ENCODE measurements at places on chromosomes 3 and 15.

DNA sequence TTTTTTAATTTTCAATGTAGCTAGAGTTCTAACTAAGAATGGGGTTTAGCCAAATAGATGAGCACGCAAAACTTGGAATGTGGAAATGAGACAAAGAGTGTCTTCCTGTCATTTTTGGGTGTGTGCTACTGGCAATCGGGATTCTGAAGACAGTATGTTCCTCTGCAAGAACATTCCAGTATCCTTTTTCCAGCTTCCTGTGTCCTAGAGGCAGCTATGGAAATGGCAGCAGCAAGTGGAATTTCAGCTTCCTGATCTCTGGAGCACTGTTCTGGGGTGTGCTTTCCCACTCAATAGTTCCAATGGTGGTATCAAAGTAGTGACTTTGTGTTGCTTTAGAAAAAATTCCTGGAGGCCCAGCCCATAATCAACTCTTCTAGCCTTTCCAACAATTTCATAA is 642.9 kb upstream of the KCNMB2 start:
- no peak for DNase-seq

GRCh38 chr3:45783667-45784066 is 12.7 kb downstream of the SLC6A20 start:
- no peak for DNase-seq

DNA sequence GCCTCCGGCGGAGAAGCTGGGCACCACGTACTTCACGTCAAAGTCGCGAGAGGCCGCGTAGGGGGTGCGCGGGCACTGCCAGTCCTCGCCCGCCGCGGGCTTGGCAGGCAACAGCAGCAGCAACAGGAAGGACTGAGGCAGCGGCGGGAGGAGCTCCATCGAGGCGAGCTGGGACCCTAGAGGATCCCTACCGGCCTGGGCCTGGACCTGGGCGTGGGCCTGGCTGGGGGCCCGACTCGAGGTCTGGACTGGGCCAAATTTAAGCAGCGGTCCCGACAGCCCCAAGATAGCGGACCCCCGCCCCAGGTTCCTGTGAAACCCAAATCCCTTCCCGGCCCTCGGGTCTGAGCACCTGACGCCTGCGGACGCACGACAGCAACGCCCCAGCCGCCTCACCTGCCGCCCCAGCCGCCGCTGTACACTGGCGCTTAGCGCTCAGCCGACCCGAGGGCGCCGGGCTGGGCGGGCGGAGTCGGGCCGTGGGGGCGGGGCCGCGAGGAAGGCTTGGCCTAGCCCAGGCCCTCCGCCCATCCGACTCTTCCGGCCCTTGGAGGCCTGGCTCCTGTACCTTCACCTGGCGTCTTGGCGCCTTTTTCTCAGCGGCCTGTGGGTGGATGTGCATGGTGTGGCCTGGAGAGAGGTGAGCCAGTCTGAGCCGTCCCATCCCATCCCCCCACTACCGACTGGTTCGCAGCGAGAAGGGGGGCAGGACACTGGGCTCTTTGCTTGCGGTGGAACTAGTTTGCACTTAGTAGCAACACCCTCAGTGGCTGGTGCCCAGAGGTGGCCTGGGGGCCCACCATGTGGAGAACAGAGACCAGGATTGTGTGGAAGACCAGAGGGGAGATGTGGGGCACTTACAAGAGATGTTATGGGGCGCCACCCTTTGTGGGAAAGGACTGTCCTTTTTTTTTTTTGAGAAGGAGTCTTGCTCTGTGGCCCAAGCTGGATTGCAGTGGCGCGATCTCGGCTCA is at the start of gene MST1R:
TSS of gene MST1R (minus strand) at position 423 of the 974 bp plus-strand sequence. CDS start at position 159, 264 bp downstream.
- peak; percentile 74 for DNase-seq

GRCh38 chr3:116815321-116815720 is 105.7 kb downstream of the TUSC7 start:
- no peak for DNase-seq

GRCh38 chr3:38563886-38564270 is 67.7 kb downstream of the EXOG start:
- DNase-seq, result peak; percentile 24

DNA sequence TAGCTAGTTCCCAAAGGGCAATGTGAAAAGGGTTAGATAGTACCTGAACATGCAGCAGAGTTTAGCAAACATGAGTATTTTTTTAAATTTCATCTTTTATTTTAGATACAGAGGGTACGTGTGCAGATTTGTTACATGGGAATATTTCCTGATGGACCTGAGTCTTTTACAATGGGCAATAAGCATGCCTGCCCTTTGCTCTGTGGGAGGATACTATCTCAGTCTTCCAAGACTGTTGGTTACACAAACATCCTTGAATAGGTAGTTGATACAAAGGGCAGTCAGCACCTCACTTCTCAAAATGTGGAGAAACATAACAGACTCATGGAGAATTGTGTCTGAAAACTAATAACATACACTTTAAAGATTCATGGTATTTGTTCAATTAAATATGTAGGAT is 103.3 kb downstream of the GOLIM4 start:
- no peak for DNase-seq

- no peak for DNase-seq
These were observed 47.4 kb downstream of the APH1B start for GRCh38 chr15:63324770-63325169.

GRCh38 chr3:18827664-18828063 is 320.6 kb upstream of the KCNH8 start:
- DNase-seq, result no peak

GRCh38 chr15:69085325-69086081 is 71.0 kb downstream of the NOX5 start:
- no peak for DNase-seq

GRCh38 chr3:56764904-56765547 is 36.7 kb downstream of the ARHGEF3 start:
- no peak for DNase-seq

DNA sequence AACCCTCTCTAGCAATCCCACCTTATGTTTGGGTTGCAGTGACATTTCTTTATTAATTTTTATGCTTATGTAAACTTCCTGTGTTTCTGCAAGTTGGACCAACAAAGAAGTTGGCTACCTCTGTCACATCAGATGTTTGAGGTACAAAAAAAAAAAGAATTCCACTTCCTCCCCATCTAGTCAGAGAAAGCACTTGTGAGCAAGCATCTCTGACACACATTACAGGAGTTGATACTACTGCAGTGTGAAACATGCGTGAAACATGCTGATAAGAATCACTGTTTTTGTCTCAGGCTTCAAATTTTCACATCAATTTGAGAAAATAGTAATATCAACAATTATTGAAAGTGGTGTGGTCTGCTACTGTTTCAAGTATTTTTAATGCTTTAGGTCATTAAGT is 1.3 kb downstream of the SCAANT1 start:
- no peak for DNase-seq

DNA sequence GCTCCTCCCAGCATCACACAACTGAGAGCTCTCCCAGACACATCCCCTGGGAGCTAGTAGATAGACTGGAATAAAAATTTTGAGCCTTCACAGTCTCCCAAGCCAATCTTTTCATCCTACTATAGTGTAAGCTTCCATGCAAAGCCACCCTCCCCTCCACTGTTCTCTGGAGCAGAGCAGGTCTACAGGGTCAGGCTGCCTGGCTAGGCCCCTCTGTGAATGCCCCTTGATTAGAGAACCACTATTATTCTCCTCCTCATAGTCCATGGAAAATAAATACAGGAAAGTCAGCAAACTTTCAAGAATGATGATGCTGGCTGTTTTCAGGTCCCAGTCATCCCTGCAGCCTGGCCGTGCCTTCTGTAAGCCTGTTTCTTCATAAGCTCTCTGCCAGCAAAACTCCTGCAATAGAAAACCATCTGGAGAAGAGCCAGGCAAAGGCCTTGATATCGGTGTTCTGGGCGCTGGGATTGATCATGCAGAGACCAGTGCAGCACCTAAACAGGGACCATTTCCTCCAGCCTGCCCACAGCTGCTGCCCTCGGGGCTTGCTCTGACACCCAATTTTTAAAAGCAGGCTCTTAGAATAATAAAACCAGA is 51.7 kb downstream of the CRYGS start:
- no peak for DNase-seq

DNA sequence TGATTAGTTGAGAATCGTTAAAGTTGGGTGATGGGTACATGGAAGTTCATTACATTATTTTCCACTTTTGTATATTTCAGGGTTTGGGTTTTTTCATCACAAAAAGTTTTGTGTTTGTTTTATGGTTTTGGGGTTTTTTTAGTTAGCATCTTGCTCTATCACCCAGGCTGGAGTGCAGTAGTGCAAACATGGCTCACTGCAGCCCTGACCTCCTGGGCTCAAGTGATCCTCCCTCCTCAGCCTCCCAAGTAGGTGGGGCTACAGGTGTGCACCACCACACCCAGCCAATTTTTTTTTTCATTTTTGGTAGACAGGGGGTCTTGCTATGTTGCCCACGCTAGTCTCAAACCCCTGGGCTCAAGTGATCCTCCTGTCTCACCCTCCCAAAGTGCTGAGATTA is 100.1 kb upstream of the CHD2 start:
- no peak for DNase-seq

DNA sequence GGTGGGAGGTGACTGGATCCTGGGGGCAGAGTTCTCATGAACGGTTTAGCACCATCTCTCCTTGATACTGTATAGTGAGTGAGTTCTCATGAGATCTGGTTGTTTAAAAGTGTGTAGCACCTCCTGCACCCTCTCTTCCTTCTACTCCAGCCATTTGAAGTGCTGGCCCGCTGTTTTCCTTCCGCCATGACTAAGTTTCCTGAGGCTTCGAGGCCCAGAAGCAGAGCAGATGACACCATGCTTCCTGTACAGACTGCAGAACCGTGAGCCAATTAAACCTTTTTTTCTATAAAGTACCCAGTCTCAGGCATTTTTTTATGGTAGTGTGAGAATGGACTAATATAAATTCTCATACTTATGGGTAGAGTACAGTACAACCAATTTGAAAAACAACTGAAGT is 123.6 kb upstream of the BHLHE40 start:
- DNase-seq, result no peak

DNA sequence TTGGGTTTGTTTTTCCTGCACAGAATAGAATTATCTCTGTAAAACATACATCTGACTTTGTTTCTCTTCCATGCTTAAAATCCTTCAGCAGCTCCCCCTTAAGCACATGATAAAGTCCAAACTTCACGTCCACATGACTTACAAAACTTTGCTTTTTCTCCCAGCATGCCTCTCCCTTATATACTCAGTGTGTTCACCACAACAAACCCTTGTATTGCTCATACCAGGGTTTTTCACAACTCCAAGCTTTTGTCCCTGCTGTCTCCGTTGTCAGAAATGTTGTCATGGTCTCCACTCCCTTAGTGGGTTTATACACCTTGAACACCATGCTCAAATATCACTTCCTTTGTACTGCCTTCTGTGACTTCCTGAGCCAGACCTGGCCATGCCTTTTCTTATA is 91.1 kb upstream of the MITF start:
- no peak for DNase-seq

DNA sequence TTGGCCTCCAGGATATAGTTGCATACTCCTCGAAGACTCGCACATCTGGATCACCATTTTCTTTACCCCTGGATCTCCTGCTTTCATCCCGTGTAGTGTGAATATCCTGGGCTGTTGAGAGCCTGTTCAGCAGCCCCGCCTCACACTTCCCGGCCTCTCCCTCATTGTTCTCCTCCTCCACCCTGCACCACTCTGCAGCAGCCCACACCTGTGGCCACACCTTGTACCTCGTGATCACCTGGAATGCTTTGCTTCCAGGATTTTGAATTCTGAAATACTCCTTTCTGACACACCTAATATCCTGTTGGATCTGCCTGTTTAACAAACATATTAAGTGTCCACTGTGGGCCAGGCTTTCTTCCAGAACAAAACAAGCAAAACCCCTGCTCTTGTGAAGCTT is 14.4 kb downstream of the ABHD17C start:
- no peak for DNase-seq

DNA sequence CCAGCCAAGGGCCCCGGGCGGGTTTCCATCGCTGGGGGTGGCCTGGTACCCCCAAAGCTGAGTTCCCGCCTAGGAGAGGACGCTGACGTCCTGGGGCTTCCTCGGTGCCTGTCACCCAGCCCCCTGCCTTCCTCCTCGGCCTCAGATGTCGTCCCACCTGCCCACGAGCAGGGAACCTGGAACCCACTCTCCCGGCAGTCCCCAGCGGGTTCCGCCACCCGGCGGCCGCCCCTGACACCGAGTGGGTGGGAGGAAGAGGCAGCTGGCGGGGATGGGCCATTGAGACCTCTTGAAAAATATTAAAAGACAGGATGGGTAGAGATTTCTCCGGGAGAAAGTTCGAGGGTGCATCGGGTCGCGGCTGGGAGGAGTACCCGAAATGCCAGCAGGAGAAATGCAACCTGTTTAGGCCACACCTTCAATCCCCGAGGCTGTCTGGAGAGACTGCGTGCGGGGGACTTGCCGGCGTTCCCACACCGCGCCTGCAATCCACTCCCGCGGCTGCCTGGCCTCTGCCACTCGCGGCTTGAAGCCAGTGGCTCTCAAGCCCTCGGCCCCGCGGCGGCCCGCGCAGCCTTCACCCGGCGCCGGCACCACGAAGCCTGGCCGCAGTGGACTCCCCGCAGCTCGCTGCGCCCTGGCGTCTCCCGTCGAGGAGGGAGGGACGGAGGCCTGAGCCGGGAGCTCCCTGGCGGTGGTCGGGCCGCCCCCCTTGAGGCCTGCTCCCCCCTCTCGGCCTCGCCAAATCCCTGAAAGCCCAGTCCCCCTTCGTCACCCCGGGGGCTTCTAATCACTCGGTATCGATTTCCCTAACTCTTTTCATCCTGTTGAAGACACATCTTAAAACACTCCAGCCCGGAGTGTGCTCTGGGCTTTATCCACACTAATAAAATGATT is 8.6 kb upstream of the NR2F2 start:
- peak; percentile 64 for DNase-seq

DNA sequence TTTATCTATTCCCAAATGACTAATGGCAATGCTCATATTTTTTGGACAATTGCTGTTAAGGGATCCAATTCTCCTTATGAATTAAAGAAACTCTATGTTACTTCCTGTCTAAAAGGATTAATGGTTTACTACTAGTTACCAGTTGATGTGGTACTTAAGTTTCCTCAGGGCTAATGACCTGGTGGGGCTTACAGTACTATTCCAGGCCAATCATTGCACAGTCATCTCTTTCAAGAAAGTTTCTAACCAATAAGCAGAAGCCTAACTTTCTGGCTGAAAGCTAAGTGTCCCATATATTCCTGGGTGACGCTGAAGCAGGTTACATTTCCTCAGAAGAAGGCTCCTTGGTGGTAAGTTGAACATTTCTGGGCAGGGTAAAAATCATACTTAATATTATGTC is at the start of gene SLC12A1:
TSS of gene SLC12A1 (plus strand) at position 322 of the 400 bp plus-strand sequence. CDS start 1,418 bp downstream, outside the sequence.
- no peak for DNase-seq

- no peak for DNase-seq
These were observed 71.4 kb downstream of the MLH1 start for GRCh38 chr3:37064747-37065146.

DNA sequence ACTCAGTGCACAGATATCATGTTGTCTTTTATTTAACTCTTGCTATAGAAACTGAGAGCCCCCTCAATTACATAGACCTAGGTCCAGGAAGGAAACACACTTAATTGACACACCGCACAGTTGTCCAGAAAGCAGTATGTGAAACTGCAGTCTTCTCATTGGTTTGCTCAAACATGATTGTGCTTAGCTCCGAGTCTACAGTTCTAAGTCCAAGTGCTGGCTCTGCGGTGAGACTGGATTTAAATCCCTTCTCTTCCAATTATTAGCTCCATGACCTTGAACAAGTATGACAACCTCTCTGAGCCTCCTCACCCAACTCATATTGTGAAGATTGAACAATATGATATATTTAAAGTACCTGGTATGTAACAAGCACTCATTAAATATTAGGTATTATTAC is 19.0 kb upstream of the AHSG start:
- no peak for DNase-seq

- no peak for DNase-seq
These were observed 186.0 kb upstream of the KBTBD8 start for GRCh38 chr3:66812136-66812535.
